Fibroblast of the aortic adventitia (primary cell): ENCODE measurements at places on chromosomes 16 and 17. TPM values are rescaled to one million over a fixed set of nuclear protein-coding genes. Genes with fewer than 3 reads are reported as not detected.

Gene SYCE1L
- total RNA-seq, result 0.09 and 1.6 TPM in 2 replicates

Gene C1QL1
- total RNA-seq, result 0.09 TPM in 1 of 2 replicates, not detected in the other

Gene PIK3R5
- total RNA-seq, result not detected in 2 replicates

Gene ITGB4
- total RNA-seq, result 0.09 and 0.16 TPM in 2 replicates

Gene SEPTIN12
- total RNA-seq, result not detected in 2 replicates

GRCh38 chr16:57167953-57168352, 17.9 kb downstream of the PSME3IP1 start:
- peak; percentile 88 for DNase-seq

- no peak for DNase-seq
These were observed 2.2 kb downstream of the UBALD1 start for GRCh38 chr16:4612474-4612931.

GRCh38 chr17:49344914-49345313, 17.1 kb downstream of the ZNF652 start:
- peak; percentile 30 for DNase-seq

DNA sequence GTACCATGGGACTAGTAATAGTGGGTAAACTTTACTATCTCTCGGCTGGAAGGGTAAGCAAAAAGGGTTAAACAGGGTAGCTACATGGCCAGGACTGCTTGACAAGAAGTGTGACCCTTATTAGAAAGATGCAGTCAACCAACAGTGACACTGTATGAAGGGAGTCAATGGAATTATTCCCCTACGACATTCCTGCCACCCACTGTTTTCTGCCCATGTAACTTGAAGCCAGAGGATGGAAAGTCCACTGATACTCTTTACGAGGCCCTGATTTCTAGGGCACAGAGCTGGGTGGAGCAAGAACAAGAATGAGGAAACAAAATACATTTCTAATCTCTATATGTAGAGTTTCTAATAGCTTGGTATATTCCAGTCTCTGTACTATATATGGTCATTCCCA, 1102.5 kb downstream of the CDH11 start:
- no peak for DNase-seq

DNA sequence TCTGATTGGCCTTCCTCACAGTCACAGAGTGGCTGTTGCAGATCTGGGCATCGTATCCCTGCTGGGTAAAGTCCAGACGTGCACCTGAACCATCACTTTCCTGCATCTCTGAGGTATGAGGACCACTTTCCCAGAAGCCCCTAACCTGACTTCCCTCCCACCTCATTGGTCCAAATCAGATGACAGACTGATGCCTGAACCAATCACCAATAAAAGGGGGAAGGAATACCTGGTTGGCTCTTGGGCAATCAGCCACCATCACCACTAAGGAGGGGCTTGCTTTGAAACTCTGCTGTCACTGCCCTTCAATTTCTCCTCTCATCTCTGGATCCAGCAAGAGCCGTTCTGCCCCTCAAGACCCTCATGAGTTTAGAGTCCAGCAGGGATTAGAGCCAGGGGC, 13.6 kb upstream of the WFDC1 start:
- DNase-seq, result peak; percentile 22

GRCh38 chr17:58944166-58944565, 162.5 kb downstream of the TRIM37 start:
- no peak for DNase-seq

GRCh38 chr17:36117505-36118382, 14.1 kb downstream of the CCL4 start:
- no peak for DNase-seq

DNA sequence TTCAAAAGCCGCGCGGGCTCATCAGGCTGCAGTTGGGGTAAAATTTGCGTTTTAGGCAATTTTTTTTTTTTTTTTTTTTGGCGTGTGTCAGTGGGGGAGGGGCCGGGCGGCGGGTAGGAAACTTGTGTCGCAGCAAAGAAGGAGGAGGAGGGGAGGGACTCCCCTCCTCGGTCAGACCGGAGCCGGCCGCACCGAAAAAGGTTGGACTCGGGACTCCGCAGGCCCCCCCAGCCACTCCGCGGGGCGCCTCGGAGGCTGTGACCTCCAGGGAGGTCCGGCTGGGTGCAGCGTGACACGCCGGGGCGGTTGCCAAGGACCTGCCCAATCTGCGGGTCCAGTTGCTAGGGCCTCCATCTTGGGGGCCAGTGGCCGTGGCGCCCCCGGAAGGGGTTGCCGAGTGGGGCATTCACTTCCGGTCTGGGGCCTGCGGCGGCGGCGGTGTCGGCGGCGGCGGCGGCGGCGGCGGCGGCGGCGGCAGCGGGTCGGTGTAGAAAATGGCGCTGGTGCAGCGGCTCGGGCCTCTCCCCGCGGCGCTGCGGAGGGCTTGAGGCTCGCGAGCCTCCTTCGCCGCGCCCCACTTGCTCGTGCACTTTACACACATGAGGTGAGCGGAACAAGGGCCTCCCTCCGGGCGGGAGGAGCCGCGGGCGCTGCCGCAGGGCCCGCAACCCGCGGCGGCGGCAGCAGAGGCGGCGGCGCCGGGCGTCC, at the start of gene TNRC6A:
Gene TNRC6A (plus strand): TSS at position 409 of the 708 bp plus-strand sequence. CDS start 191 bp downstream, at position 600.
- peak; percentile 88 for DNase-seq

- DNase-seq, result peak; percentile 22
These were observed 28.7 kb downstream of the ABR start for GRCh38 chr17:1150863-1151600.

- peak; percentile 54 for DNase-seq
These were observed 250.7 kb downstream of the HS3ST3A1 start for GRCh38 chr17:13351046-13351445.

DNA sequence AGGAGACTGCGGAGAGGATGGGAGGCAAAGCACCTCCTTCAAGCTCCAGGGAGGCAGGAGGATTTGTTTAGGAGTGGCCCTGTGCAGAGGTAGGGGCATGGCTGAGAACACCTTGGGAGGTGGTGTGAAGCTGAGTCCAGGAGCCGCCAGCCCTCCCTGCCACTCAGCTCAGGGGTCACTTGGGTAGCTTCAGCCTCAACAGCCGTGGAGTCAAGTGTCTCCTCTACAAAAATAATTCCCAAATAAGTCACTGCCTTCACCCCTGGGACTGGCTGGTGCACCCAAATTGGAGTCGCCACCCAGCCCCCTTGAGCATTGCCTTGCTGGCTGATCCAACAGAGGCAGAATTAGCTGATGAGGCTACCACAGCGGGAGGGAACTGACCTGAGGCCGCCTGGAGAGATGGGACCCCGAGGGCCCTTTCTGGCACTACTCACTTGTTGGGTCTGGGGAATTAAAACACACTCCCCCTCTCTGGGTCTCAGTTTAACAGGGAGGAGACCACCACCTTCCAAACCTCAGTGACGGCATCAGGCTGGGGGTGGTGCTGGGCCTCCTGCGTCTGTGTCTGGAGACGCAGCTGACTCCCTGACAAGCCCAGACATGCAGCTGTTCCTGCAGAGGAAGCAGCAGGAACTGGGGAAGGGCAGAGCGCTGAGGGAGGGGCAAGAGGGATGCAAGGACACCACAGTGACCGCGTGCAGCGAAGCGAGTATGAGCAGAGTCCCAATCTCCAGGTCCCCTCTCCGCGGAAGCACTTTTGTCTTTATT, 87.9 kb upstream of the TOB1 start:
- DNase-seq, result peak; percentile 51
